ENCODE measurements at places on chromosomes 11 and 22. TPM values are rescaled to one million over a fixed set of nuclear protein-coding genes. Genes with fewer than 3 reads are reported as not detected.
A peak's percentile ranks its signal among the peaks of the same experiment; 100 is the strongest.

GRCh38 chr11:107359701-107360100, 97.9 kb downstream of the CWF19L2 start:
- no peak for DNase-seq
- no peaks in the 10 kb centered on the region for H3K4me1 ChIP-seq
- H3K27ac ChIP-seq, result no peak overlapping the region
- H3K36me3 ChIP-seq, result no peaks in the 10 kb centered on the region

BATF2 gene
- total RNA-seq, result 2.7 TPM

DNA sequence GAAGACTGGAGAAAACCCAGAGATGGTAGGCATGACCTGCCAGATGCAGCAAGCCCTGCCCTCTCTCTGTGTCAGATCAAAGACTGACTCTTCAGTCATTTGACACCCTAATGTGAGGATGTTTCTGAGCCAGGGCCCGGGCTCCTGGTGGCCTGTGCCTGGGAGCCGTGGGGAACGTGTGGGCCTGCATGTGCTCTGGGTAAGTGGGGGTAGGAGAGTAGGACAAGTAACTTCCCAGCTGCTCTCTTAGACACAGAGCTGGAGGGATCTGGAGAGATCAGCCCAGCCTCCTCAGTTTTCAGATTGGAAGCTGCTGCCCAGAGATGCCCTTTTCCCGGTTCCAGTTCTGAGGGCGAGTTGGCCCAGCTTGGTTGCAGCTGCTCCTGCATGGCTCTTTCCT, 110.8 kb downstream of the TEAD1 start:
- H3K36me3 ChIP-seq, result no peaks in the 10 kb centered on the region
- H3K27ac ChIP-seq, result peak overlapping the region; percentile 95
- no peak overlapping the region for H3K4me3 ChIP-seq
- H3K4me1 ChIP-seq, result peaks cover 98% of the 10 kb centered on the region
- DNase-seq, result peak; percentile 59

GRCh38 chr11:93845181-93846092, 5.0 kb downstream of the VSTM5 start:
- H3K4me3 ChIP-seq, result no peak overlapping the region
- no peaks in the 10 kb centered on the region for H3K27me3 ChIP-seq
- no peak for DNase-seq
- no peaks in the 10 kb centered on the region for H3K4me1 ChIP-seq
- no peak overlapping the region for H3K27ac ChIP-seq

IFITM1 gene
- 63.3 TPM for total RNA-seq

DNA sequence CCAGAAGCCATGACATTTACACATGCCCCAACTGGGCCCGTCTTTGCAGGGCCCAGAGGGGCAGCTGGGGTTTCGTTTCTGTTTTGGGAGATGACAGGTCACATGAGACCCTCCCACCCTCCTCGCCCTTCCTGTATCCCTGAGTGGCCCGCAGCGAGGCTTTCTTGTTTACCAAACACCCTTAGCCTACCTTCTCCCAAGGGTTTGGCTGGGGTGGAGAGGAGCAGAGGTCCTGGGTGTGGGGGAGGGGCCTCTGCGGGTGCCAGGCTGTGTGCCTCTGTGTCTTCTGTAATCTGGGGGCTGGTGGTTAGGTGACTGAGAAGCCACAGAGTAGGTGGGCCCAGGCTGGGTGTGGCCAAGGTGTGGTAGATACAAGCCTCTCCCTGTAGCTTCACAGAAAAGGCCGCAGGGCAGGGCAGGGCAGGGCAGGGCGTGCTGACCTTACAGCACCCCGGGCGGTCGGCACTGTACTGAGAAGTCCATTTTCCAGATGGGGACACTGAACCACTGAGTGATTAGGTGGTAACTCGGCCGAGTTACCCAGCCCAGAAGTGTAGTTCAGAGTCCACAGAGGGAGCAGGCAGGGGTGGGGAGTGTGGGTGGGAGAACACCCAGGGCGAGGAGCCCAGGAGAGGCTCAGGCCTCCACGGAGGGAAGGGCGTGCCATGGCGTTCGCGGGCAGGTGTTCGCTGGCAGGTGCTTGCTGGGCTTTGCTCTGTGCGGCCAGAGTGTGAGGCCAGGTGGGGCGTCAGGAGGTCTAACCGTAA, 8.7 kb downstream of the PRR5 start:
- H3K36me3 ChIP-seq, result no peaks in the 10 kb centered on the region
- no peak overlapping the region for H3K27ac ChIP-seq
- H3K4me3 ChIP-seq, result no peak overlapping the region
- no peaks in the 10 kb centered on the region for H3K27me3 ChIP-seq

- no peaks in the 10 kb centered on the region for H3K36me3 ChIP-seq
- no peak overlapping the region for H3K4me3 ChIP-seq
- H3K27me3 ChIP-seq, result no peaks in the 10 kb centered on the region
Observed at GRCh38 chr11:97614606-97615005, 1224.8 kb downstream of the JRKL start.

GLYATL1 gene
- total RNA-seq, result 0.94 TPM

GRCh38 chr22:48798281-48799226, 1029.1 kb downstream of the BRD1 start:
- no peak overlapping the region for H3K27ac ChIP-seq
- no peaks in the 10 kb centered on the region for H3K27me3 ChIP-seq
- no peaks in the 10 kb centered on the region for H3K4me1 ChIP-seq
- H3K4me3 ChIP-seq, result no peak overlapping the region
- no peaks in the 10 kb centered on the region for H3K36me3 ChIP-seq

PGA5 gene
- total RNA-seq, result not detected

GRCh38 chr11:3021125-3021524, 29.0 kb upstream of the NAP1L4 start:
- no peak overlapping the region for H3K27ac ChIP-seq
- no peak overlapping the region for H3K4me3 ChIP-seq
- DNase-seq, result no peak
- H3K27me3 ChIP-seq, result no peaks in the 10 kb centered on the region
- no peaks in the 10 kb centered on the region for H3K4me1 ChIP-seq
- H3K36me3 ChIP-seq, result no peaks in the 10 kb centered on the region

DNA sequence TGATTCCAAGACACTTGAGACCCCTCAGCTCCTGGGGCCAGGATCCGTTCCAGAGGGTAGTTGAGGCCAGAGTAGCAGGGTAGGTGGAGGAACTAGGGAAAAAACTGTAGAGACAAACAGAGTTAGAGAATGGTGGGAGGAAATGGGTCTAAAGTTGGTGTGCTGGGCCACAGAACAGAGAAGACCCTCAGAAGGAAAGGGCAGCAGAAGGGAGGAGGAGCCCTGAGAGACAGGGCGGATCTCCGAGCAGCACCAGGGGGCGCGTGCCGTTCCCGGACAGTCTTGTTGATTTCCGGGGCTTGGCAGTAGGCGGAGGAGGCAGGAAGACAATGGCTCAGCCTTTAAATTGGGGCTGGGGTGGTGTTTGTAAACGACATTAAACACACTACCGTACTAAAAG, 2.4 kb upstream of the CECR2 start:
- no peaks in the 10 kb centered on the region for H3K36me3 ChIP-seq
- no peak overlapping the region for H3K4me3 ChIP-seq
- DNase-seq, result peak; percentile 45
- H3K4me1 ChIP-seq, result peaks cover 19% of the 10 kb centered on the region
- H3K27me3 ChIP-seq, result no peaks in the 10 kb centered on the region
- H3K27ac ChIP-seq, result peak overlapping the region; percentile 99

MRGPRF gene
- total RNA-seq, result 1.8 TPM

HPX gene
- total RNA-seq, result not detected

MYO18B gene
- total RNA-seq, result 361 TPM

DNA sequence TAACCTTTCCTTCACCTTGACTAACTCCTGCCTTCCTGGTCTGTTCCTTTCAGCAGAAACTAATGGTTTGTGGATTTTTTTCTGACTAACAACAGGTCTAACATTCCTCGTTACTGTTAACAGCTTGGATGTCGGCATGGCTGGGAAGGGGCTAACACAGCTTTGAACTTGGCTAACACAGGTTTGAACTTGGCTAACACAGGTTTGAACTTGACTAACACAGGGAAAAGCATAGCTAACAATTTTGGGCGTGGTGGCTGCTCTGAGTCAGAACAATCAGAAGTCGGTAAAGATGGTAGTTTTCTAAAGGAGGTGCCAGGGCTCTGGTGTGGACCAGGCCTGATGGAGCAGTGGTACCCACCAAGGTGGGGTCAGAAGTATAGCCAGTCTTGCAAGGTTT, 16.1 kb downstream of the MIAT start:
- peaks cover 23% of the 10 kb centered on the region for H3K4me1 ChIP-seq
- peak overlapping the region; percentile 67 for H3K4me3 ChIP-seq
- peak overlapping the region; percentile 97 for H3K27ac ChIP-seq
- DNase-seq, result no peak
- H3K27me3 ChIP-seq, result no peaks in the 10 kb centered on the region

- H3K36me3 ChIP-seq, result no peaks in the 10 kb centered on the region
- H3K4me3 ChIP-seq, result no peak overlapping the region
- no peak for DNase-seq
- no peak overlapping the region for H3K27ac ChIP-seq
Observed at GRCh38 chr11:1122664-1123002, 35.1 kb upstream of the MUC5AC start.

DNA sequence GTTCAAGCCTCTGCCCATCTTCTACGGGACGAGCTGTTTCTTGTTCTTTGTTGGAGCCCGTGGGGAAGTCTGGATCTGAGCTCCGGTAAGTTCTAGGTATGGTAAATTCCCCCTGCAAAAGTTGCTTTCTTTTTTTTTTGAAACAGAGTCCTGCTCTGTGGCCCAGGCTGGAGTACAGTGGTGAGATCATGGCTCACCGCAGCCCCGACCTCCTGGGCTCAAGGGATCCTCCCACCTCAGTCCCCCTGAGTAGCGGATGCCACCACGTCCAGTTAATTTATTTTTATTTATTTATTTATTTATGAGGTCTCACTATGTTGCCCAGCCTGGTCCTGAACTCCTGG, 35.5 kb upstream of the MOB2 start:
- no peaks in the 10 kb centered on the region for H3K36me3 ChIP-seq
- no peak for DNase-seq
- no peak overlapping the region for H3K4me3 ChIP-seq
- H3K4me1 ChIP-seq, result peaks cover 41% of the 10 kb centered on the region
- H3K27ac ChIP-seq, result no peak overlapping the region

DNA sequence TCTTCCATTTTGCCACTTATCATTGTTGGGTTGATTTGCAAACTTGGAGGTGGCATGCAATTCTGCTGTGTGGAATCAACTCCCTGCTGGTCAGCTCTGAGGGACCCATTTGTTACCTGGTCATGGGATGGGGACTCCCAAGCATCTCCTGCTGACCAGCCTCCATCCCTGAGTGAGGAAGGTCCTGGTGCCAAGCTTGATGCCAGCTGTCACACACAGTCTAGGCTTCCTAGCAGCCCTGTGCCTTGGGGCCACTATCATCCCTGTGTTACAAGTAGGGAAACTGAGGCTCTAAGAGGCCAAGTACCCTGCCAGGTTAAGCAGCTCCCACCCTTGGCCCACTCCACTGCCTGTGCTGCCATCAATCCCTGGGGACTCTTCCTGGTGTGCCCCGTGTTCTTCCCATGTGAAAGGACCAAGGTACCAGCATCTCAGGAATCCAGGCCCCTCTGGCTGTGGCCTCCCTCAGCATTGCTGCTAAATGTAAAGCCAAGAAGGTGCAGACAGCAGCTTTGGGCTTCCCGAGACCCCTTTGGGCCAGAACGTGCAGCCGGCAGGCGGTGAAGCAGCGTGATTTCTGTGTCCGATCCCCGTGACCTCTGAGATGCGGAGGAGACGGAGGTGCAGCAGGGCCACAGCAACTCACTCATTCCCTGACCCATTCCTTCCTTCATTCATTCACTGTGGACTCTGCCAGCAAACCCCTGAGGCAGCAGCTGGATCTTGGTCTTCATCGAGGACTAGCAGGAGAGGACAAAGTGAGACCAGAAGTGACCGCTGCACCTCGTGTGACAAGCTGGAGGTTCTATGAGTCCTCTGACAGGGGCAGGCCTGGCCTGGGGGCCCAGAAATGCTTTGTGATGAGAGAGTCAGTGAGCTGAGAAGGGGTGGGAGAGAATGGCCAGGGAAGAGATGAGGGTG, 49.7 kb downstream of the MYEOV start:
- H3K27ac ChIP-seq, result no peak overlapping the region
- DNase-seq, result no peak
- H3K36me3 ChIP-seq, result no peaks in the 10 kb centered on the region

SRSF8 gene
- 18.2 TPM for total RNA-seq

DNA sequence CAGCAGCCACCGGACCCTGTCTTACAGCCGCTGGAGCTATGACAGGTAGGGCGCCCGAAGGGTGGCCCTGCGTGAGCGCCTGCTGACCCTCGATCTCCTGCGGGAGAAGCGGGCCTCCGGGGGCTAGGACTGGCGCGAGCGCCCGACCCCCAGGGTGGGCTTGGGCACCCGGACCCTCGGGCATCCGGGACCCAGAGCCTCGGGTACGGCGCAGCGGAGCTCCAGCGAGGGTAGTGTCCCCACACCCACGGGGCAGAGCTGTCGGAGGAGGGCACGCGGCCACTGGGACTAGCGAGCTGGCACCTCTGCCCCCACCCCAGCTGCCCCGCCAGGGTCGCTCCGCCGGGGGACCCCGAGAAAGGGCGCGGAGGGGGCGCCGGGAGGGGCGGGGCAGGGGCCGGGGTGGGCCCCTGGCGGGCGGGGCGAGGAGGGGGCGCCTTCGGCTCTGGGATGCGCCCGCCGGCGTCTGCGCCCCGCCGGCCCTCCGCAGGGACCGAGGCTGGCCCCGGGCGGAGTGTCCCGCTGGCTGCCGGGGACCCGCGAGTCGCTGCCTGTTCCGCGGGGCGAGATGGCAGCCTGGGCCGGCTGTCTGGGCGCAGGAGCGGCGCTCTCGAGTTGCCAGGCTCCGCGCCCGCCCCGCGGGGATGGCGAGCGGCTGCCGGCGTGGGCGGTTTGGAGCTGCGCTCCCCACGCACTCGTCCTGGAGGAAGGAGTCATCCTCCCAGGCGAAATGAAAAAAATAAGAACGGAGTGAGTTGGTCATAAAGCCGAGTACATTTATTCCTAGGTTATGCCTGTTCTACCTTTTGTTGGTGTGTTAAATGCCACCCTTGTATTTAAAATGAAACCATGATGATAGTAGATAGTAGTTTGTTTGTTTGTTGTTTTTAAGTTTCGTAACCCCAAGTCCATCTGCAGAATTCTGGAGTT, 32.4 kb downstream of the EIF3F start:
- H3K4me1 ChIP-seq, result peaks cover 7% of the 10 kb centered on the region
- H3K36me3 ChIP-seq, result no peaks in the 10 kb centered on the region
- peak overlapping the region; percentile 70 for H3K4me3 ChIP-seq
- H3K27me3 ChIP-seq, result peaks cover 10% of the 10 kb centered on the region
- peak overlapping the region; percentile 68 for H3K27ac ChIP-seq
- DNase-seq, result no peak

TOB2 gene
- 50.6 TPM for total RNA-seq

B3GAT1 gene
- not detected for total RNA-seq

GRCh38 chr11:27699242-27699925, 871 bp downstream of the BDNF start:
- no peak overlapping the region for H3K27ac ChIP-seq
- no peaks in the 10 kb centered on the region for H3K27me3 ChIP-seq
- DNase-seq, result no peak
- H3K4me3 ChIP-seq, result peak overlapping the region; percentile 63

GRCh38 chr11:96073536-96073935, 149.6 kb upstream of the MTMR2 start:
- H3K4me1 ChIP-seq, result peaks cover 3% of the 10 kb centered on the region
- no peak overlapping the region for H3K27ac ChIP-seq
- no peaks in the 10 kb centered on the region for H3K36me3 ChIP-seq
- H3K27me3 ChIP-seq, result no peaks in the 10 kb centered on the region

All from gastrocnemius medialis (tissue), 4 donors.